ENCODE measurements at places on chromosomes 13 and 19. TPM values are rescaled to one million over a fixed set of nuclear protein-coding genes. Genes with fewer than 3 reads are reported as not detected.

ZNF790 gene
- 4.6 TPM for total RNA-seq

WDR88 gene
- not detected for total RNA-seq

NOVA2 gene
- not detected for total RNA-seq

LIM2 gene
- not detected for total RNA-seq

NLRP12 gene
- total RNA-seq: not detected

PLVAP gene
- not detected for total RNA-seq

GIPC3 gene
- 0.16 TPM for total RNA-seq

SAMD1 gene
- 131 TPM for total RNA-seq

STAP2 gene
- 15.4 TPM for total RNA-seq

SIGLECL1 gene
- not detected for total RNA-seq

PEG3 gene
- total RNA-seq: not detected

APOC4 gene
- not detected for total RNA-seq

RSPH6A gene
- total RNA-seq: 0.16 TPM

ERF gene
- total RNA-seq: 58.4 TPM

PRPF31 gene
- total RNA-seq: 94.2 TPM

CCDC106 gene
- total RNA-seq: 8.1 TPM

MAB21L1 gene
- total RNA-seq: 0.07 TPM

GRK1 gene
- total RNA-seq: 0.11 TPM

ZNF737 gene
- 7.0 TPM for total RNA-seq

ADPRHL1 gene
- 0.64 TPM for total RNA-seq

ATP4B gene
- not detected for total RNA-seq

TEAD2 gene
- not detected for total RNA-seq

NKG7 gene
- total RNA-seq: 332 TPM

ZNF284 gene
- total RNA-seq: 1.1 TPM

KASH5 gene
- 0.14 TPM for total RNA-seq

ZNF568 gene
- total RNA-seq: 6.3 TPM

ZSCAN22 gene
- 4.6 TPM for total RNA-seq

LRG1 gene
- total RNA-seq: 0.37 TPM

WASF3 gene
- total RNA-seq: 0.25 TPM

IGFL4 gene
- not detected for total RNA-seq
